Spleen (tissue), 13 donors: ENCODE measurements at places on chromosomes 16 and 17. TPM values are rescaled to one million over a fixed set of nuclear protein-coding genes. Genes with fewer than 3 reads are reported as not detected.

- no peak for DNase-seq
Measured at GRCh38 chr17:55585629-55586028, 74.4 kb upstream of the SMIM36 start.

DNA sequence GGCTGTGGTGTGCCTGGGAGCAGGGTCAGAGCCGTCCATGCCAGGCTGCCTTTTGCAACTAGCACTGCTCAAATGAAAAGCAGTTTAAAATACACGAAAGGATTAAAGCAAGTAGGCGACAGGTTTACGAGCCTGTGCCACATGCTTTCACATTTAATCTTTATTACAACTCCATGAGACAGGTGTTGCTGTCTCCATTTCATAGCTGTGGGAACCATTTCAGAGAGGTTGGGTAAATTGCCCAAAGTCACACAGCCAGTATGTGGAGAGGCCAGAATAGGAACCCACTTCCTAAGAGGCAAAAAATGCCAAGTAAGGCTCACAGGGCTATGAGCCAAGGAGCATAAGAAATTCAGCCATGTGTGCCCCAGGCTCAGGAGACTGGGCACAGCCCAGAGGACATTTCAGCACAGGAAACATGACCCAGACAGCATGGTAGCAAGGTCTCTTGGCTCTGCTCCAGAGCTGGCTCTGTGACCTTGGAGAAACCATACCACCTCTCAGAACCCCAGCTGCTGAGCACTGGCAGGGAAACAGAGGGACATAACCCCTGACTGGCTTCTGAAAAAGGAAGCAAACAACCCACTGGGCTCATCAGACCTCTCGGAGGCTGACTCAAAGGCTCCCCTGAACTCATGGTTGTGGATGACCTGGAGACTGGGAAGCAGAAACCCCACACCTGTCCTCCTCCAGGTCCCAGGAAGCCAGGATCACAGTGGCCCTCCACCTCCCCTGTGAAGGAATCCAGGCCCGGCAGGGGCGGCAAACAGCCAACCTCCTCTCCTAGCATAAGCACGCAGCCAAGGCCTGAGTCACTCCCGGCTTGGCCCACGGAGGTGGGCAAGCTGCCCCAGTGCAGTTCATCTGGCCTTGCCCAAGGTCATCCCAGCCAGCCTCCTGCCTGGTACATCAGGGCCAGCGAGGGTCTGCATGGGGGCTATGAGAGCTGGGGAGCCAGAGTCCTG is 40.3 kb upstream of the MRPS23 start:
- DNase-seq: no peak

- DNase-seq: no peak
Measured at GRCh38 chr17:41864498-41864835, 756 bp downstream of the KLHL11 start.

GRCh38 chr17:9028988-9029570 is 7.8 kb downstream of the NTN1 start:
- no peak for DNase-seq

- peak; percentile 69 for DNase-seq
Measured at GRCh38 chr16:86217001-86217890, 293.1 kb upstream of the FOXF1 start.

GRCh38 chr17:57283203-57283971 is 27.1 kb downstream of the MSI2 start:
- DNase-seq: no peak

DNA sequence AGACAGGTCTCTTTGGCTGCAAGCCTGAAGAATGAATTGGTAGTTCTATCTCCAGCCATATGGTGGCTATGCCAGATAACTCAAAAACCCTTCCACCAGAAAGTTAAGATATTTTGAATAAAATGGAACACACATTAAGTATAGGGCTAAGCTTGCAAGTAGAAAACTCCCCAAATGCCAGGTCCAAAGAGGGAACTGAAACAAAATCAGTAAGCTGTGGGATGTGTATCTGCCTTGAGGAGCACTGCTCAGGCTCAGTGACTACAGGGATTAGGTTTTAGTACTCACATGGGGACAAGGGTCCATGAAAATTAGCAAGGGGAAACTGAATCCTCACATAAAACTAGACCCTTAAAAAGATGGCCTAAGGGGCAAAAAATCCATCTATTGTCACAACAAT is 115.7 kb upstream of the PMFBP1 start:
- no peak for DNase-seq

GRCh38 chr17:64066716-64067115 is 46.3 kb upstream of the ICAM2 start:
- no peak for DNase-seq

DNA sequence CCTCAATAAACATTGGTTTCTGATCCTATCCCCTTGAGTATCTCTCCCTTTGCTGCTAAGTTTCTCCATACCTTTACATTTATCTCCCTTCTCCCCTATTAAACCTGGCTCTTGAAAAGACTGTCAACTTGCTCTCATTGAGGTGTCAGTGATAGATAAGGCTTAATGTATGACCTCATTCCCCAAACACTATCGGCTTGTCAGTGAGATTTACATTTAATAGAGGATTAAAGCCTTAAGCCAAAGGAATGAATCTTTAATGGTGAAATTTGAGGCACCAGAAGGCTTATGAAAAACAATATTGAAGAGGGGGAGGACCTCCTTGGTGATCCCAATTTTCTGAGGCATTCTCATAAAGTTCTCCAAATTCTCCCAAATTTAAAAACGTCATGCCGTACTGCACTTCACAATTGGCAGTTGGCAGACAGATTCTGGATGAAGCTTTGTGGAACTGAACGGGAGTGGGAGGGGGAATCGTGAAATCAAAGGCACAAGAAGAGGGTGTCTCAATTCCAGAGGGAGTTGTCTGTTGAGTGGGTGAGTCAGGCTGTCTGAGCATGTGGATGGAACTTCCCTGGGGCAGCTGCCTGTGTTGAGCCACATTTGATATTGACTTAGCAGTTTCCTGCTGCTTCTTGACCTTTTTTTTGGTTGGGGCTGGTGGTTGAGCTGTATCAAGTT is 478.8 kb downstream of the NPIPA7 start:
- DNase-seq: no peak

GRCh38 chr16:89019511-89019910 is 42.5 kb upstream of the CBFA2T3 start:
- DNase-seq: no peak

STXBP4 gene
- 11.4 TPM for total RNA-seq

GRCh38 chr16:56998861-56999260 is 9.5 kb downstream of the NLRC5 start:
- DNase-seq: no peak

DHX58 gene
- total RNA-seq: 30.9 TPM

GRCh38 chr17:34532281-34533065 is 46.9 kb upstream of the TMEM132E start:
- DNase-seq: no peak

TSR1 gene
- total RNA-seq: 18.3 TPM

RPGRIP1L gene
- total RNA-seq: 2.6 TPM

DNA sequence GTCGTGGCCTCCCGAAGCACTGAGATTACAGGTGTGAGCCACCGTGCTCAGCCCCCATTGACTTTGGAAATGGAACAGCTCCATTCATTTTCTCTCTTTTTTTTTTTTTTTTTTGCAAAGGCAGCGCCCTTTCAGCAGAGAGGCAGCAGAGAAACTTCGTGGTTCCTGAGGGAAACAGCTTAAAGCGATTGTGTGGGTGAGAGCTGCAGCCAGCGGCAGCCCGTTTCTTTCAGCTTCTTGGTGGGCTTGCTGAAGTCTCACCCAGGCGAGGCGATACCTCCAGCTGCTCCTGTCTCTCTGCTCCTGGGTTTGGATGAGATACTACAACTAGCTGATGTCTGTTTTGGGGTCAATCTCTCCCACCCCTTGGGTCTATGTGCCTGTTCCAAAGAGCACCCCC is 7.7 kb downstream of the KDM8 start:
- no peak for DNase-seq

INCA1 gene
- total RNA-seq: 1.2 TPM

- no peak for DNase-seq
Measured at GRCh38 chr17:40697297-40697696, 6.3 kb downstream of the KRT24 start.

GRCh38 chr16:13376174-13376573 is 474.8 kb downstream of the SHISA9 start:
- DNase-seq: no peak

GRCh38 chr17:1275962-1276736 is 3.3 kb upstream of the TRARG1 start:
- peak; percentile 89 for DNase-seq

GRCh38 chr17:79932451-79933306 is 93.4 kb upstream of the CBX4 start:
- no peak for DNase-seq

DNA sequence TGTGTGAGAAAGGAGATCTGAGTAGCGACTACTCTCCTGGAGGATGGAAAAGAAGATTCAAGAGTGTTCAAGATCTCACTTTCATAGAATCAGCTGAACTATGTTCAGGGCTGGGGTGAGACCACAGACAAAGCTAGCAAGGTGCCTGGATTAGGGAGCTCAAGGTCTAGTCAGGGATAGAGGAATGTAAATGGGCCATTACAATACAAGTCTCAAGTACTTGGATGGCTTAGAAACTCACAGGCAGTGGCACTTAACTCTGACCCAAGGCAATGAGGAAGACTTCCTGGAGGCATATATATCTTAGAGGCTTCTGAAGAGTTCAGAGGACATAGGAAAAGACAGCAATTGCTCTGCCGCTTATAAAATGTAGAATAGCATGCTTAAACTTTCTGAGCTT is 184.9 kb upstream of the CDH11 start:
- no peak for DNase-seq

DNA sequence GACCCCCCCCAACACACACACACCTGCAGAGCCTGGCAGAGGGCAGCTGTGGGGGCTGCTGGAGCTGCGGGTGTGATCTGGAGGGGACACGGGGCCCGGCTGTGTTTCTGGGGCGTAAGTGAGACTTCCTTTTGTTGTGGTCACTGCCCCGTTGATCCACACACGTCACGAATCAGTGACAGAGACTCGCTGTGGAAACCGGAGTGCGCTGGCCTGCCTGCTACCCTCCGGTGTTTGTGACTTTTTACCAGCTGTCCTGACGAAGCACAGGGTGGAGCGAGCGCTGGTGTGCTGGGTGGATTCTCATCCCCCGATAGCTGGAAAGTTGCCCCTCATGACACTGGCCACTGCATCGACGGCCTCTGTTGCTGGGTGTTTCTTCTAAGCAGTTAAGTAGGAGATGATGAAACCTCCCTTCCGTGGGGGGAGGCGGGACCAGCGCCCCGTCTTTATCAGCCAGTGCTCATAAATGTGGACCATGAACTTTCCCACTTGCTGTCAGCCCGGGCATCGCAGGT is 2.3 kb downstream of the METRNL start:
- peak; percentile 90 for DNase-seq

GRCh38 chr16:82044585-82044911 is 9.5 kb downstream of the HSD17B2 start:
- no peak for DNase-seq

ABCC11 gene
- 0.19 TPM for total RNA-seq

GRCh38 chr16:2251296-2252111 is at the start of gene ECI1:
Gene ECI1 (minus strand): TSS chr16:2251587. CDS start chr16:2251566, 21 bp downstream.
- peak; percentile 99 for DNase-seq

JPT2 gene
- 16.0 TPM for total RNA-seq

DNA sequence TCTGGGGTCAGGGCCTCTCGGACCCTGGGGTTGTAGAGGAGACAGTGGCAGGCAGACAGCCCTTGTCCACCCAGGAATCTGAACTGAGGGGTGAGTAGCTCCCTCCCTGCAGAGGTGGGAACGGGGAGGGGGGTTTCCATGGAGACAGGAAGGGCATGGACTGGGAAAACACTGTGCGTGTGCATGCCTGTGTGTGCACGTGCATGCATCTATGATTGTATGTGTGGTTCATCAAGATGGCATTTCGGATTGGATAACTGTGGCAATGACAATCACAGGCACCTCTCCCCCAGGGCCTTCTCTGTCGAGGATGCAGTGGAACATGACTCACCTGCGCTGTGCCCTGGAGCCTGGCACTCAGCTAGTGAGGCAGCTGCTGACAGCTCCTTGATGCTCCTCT is 6.1 kb upstream of the CD300C start:
- no peak for DNase-seq

DNA sequence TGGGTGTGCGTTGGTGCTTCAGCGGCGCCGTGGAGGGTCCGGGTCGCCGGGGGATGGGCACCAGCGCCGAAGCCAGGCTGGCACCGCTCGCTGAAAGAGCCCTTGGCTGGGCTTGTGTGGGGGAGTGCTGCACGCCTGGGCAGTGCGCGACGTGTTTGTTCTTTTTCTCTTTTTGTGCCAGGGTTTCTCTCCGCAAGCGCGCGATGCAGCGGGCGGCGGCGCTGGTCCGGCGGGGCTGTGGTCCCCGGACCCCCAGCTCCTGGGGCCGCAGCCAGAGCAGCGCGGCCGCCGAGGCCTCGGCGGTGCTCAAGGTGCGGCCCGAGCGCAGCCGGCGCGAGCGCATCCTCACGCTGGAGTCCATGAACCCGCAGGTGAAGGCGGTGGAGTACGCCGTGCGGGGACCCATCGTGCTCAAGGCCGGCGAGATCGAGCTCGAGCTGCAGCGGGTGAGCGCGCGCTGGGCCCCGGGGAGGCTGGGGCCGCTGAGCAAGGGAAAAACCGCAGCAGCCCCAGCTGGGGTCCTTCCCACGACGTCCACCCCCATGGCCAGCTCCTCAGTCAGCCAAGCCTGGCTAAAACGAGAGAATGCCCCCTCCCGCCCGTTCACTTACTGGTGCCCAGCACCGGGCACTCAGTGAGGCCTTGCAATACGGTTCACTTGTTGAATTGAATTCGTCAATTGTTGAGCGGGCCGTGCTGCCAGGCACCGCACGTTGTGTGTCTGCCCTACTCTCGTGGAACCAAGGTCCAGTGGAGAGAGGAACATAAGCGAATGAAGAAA is 541 bp downstream of the GPT2 start:
- peak; percentile 85 for DNase-seq

SLC12A3 gene
- 0.94 TPM for total RNA-seq
